ENCODE measurements at places on chromosomes 11 and 22.

DNA sequence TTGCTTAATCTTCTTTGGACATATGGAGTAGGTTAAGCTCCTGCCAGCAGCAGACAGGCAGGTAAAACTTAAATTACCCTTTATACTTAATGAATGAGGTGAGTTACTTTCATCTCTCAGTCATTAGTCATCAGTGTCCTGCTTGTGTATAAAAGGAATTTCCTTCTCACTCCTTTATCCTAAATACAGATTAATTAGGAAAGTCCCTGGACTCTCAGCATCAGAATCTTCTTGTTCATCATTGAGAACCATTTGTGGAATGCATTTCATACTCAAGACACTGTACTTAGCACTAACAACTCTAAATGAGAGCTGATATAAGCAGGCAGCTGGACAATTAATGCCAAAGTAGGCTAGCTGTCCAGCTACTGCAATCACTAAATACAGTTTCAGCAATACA lies 630.4 kb downstream of the METTL15 start:
- DNase-seq: no peak

DNA sequence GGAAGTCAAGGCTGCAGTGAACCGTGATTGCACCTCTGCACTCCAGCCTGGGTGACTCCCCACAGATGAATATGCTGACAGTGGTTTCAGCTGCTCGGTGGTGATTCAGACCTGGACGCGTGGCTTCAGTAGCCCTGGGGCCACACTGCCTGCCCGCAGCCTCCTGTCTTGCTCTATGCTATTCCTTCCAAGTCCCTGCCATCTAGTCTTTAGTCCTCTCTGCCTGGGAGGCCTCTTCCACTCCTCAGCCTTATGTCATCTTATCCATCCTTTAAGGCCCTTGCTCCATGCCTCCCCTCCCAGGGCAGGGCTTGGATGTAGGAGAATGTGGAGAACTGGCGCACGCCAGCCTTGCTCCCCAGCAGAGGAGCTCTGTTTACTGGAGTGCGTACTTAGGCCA lies 23.0 kb downstream of the YDJC start:
- DNase-seq: no peak

DNA sequence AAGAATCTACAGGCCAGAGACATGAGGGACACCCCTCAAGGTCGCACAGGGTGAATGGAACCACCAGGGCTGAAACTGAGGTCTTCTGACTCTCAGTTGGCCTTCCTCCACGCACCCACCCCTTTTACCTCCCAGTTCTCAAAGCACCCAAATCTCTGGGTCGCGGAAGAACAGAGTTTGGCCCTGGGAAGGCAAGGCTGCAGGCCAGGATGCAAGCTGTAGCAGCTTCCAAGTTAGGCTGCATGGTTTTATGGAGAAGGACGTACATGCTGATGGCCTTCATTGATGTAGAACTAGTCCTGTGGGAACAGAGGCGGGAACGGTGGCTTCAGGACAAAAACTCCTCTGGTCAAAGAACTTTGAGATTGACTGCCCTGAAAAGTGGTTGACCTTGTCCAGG lies 143.5 kb upstream of the B3GAT1 start:
- no peak for DNase-seq

DNA sequence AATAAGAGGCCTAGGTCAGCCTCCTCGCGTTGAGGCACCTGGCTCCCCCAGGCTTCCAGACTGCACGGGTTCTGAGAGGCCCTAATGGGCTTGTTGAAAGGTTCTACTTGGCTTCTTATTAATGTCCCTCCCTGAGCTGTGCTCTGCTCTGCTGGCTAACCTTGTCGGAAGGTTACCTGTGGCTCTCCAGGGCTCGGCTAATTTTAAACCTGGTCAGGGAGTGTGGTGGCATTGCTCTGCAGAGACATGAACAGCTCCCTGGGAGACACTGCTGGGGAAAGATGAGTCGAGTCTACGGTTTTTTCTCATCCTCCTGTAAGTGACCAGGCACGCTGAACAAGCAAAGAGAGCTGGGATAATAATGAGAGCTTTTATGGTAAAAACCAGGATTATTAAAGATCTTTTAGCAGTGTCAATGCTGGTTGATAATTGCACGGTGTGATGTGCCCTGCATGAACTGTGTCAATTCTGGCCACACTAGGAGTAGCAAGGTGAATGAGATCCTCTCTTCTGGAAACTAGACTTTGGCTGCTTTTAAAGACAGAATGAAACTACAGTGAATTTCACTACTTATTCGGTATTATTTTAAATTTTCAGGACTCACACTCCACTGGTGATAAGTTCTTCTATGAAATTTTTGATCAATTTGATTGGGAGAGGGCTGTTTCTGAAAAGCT lies 70.7 kb downstream of the TEAD1 start:
- DNase-seq: no peak

DNA sequence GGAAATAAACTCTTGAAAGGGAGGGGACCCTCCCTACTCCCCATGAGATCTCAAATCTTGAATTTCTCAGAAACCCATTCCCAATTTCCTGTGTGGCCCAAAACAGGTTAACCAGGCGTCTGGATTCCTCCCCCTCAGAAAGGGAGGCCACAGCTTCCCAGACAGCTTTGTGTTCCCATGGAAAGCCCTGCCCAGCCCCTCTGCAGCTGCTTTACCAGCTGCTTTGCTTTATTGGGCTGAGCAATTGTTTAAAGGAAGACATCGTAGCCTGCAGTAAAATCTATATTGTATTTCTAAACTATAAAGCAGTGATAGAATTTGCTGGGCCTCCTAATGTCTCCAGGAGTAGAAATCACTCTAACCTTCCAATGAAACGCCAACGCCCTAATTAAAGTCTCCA lies 97.4 kb downstream of the CHST1 start:
- DNase-seq: no peak

DNA sequence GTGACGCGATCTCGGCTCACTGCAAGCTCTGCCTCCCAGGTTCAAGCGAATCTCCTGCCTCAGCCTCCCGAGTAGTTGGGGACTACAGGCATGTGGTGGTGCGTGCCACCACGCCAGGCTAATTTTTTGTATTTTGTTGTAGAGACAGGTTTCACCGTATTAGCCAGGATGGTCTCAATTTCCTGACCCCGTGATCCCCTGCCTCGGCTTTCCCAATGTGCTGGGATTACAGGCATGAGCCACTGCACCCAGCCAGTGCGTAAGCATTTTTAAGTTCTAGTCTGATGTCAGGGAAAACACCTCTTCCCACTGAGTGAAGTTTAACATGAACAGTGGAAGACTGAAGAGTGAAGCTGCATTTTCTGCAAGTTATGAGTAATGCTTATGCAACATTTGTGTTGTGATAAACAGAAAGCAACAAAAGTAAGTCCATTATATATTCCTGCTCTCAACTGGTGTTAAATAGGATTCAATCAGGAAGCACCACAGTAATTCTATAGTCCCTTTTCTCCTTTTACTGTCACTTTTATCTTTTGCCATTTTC lies 1219.8 kb upstream of the RAG2 start:
- DNase-seq: no peak

DNA sequence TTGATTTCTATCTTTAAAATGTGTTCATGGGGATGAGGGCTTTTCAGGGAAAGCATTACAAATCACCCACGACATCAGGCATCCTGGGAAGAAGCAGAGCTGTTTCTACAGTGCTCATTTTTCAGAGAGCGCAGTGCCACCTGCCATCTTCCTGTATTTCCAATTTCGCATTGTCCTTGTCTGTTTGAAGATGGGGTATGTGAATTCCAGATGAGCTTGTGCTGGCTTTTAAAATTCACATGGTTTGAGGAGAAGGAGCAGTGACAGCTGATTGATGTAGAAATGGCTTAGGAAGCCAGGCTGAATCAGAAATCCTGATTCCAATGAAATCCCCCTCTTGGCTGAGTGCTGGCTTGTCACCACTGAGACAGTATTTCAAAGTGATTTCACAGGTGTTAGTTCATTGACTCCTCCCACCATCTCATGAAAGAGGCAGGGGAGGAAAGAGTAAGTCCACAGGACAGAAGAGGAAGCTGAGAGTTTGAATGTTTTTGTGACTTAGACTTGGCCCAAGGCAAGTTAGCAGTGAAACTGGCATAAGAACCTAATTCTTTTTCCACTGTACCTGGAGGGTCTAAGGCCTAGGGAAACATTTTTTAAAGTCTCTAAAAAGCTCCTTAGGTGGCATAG lies 344.6 kb upstream of the C11orf87 start:
- DNase-seq: no peak

DNA sequence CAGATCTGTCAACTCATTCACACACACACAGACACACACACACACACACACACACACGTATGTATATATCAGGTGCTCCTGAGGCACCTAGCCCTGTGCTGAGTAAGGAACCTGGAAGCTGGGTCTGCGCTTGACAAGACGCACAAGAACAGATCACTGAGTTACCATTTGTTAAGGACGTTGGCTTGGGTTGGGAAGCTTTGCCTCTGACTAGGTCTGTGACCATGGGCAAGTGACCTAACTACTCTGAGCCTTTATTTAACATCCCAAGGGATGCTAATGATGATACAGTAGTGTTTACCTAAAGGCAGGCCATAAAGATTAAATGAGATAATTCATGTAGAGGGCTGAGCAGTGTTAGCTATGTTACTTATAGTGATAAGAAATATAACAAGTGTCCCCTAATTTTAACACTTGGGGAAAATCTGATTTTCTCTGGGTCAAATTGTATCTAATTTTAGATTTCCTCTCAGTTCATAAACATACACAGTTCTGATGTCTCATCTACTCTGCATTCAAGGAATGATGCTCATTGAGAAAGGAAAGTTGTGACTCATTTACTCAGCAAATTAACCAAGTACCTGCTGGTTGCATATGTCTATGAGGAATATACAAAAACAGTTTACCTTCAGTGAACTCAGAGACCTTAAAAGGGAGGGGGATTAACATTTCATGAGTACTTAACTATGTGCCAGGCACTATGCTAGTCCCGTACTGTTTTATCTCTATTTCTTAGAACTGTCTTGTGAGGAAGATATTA lies 13.6 kb downstream of the RNF185 start:
- DNase-seq: peak; percentile 63

- no peak for DNase-seq
Observed at GRCh38 chr11:64868904-64869570, 9.4 kb downstream of the EHD1 start.

DNA sequence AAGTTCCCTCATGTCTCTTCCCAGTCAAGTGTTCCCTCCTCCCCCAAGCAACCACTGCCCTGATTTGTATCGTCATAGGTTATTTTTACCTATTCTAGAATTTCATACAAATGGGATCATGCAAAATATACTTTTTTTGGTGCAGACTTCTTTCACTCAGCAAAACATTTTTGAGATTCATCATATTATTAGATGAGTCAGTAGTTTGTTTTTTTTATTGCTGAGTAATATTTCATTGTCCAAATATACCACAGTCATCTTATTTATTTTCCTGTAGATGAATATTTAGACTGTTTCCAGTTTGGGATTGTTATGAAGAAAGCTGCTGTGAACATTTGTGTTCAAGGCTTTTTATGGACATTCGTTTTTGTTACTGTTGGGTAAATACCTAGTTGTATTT lies 126.2 kb upstream of the SEZ6L start:
- DNase-seq: no peak

DNA sequence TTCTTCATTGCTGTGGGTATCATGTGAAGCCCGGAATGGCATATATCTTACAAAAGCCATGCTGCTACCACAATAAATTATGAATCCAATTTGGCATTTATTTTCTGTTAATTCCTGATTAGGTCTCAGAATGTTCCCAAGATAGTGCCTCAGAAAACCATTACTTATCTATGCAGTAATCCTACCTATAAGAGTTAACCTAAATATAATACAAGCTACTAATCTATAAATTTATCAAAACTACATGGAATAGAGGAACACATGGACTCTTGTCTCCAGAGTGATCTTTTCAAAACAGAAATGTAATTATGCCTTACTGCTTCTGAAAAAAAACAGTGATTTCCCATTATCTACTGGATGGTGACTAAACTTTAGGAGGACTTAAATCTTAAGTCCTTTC lies 687.8 kb upstream of the ANO5 start:
- DNase-seq: no peak

GRCh38 chr22:42717197-42717928 lies 3.3 kb downstream of the A4GALT start:
- DNase-seq: no peak

DNA sequence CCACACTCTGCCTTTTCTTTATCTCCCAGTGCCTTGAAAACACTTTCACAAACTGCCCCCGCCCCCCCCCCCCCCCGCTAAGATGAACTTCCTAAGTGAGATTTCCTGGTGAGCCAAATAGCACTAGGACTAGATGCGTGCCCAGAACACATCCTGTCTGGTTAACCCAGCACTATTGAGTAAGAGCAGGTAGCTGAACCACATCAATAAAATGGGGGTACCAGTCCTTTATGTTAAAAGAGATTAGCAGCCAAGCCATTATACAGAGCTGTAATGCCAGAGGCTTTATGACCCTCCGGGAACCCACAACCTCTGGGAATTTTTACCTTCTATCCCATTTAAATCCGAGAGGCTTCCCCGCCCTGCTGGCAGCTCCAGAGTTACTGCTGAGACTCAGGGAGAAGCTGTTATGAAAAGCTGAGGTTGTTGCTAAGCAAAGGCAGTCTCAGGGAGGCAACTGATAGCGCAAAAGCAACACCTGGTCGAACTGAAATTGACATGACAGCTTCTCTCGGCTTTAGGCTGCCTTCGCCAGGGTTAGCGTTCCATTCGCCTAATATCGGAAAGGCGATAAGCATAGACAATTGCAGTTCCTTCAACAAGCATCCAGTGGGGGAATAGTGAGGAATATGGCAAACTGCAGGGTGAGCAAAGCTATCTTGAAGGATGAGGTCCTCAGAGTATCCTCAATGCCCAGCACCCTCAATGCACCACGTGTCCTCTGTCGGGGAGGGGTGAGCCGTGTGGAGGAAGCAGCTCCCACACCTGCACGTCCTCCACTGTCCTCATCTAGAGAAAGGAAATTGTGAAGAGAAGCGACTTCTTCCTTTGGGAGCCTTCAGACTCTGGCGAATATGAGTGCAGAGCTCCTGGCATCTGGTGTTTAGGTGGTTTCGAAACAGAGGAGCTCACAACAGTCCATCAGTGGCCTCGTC lies 977.0 kb downstream of the NTM start:
- DNase-seq: no peak

DNA sequence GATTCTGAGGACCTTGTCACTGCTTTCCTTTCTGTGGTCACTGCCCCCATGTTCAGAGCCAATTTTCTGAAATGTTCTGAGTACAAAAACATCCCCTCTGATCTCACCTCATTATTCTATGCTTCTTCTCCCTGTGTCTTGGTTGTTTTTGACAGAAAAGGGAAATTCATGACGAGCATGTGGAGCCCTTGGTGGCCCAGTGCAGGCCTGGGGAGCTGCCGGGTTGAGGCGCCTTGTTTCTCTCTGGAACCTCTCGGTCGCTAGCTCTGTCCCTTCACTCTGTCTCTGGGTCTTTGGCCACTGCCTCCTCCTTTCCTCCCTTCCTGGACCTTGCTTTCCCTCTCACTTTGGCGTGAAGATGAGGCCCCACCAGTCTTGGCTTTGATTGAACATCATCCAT lies 63.0 kb upstream of the THY1 start:
- no peak for DNase-seq

DNA sequence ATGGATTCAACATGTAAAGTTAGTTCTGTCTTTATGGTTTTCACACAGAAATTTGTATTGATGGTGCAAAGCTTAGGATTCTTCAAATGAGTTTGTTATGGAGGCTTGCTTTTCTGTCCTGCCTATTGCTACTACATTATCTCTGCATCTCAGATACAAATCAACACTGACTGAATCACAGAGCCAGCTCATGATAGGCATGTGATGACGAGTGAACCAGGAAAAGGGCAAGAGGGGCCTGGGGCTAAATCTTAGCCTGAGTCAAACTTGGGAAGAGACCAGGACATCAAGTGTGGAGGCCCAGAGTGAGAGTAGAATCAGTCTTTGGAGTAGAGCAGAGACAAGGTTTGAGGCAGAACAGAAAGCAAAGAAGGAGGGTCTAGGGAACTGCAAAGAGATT lies 107.1 kb upstream of the CD44 start:
- DNase-seq: no peak
